ENCODE measurements at places on chromosomes 7 and 10. TPM values are rescaled to one million over a fixed set of nuclear protein-coding genes. Genes with fewer than 3 reads are reported as not detected.

DNA sequence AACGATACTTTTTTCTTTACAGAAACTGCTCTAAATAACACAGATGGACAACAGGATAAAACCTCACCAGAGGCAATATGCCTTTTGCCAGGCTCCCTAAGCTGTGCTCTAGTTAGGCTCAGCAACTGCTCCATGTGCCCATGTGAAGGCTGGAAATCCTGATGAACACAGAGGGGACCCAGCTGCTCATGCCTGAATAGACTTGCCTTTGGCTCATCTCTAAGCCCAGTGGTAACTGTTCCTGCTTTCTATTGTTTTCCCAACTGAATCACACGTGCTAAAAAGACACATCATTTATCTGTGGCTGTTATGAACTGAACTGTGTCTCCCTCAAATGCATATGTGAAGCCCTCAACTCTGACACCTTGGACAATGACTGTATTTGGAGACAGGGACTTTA lies 110.4 kb downstream of the RNF216 start:
- DNase-seq: no peak

DNA sequence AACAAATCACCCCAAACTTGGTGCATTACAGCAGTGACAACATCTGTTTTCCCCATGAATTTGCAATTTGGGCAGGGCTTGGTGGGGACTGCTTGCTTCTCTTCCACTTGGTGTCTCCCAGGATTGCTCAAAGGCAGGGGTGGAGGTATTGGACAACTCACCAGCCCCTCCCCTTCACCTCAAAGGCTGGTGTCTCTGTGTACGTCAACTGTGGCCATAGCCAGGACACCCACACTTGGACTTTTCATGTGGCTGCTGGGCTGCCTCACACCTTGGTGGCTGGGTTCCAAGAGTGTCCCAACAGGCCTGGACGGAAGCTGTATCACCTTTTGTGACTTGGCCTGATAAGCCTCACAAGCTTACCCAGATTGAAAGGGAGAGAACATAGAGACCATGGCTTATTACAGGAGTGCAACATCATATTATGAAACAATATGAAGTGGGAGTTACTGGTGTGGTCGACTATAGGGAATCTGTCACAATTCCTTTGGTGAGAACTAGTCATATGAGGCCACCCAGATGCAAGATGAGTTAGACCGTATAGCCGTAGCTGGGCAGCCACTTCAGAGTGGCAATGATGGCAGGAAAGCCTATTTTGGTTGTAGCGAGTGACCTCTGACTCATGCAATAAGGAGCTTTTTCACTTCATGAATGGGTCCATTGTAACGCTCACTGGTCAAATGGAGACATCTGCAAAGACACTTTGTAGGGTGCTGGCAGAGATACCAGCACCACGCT lies 187.6 kb upstream of the ITGB1 start:
- no peak for DNase-seq

- DNase-seq: no peak
Measured at GRCh38 chr7:151847681-151848081, 29.2 kb downstream of the PRKAG2 start.

DNA sequence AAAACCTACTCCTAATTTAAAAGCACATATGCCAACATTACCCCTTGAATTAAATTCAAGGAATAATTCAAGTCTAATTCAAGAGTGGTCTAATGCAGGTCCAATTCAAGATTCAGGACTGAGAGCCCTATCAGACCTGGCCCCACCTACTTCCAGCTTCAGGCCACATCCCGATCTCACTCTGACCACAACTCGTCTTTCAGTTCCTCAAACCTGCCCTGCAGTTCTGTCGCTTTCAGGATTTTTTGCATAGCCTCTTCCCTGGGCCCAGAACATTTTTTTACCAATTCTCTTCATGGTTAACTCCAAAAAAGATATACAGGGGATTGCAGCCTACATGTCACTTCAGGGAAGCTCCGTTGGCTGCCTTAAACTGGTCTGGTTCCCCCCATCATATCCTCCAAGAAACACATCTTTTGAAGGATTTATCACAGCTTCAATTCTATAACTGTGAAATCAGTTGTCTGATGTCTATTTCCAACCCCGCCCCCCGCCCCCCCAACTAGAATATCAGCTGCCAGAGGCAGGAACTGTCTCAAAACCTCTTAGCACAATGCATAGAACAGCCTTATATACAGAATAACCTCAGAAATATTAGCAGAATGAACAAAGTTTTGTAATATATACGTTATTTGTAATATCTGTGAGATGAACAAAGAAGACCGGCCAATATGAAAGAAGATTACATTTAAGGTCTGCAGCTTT lies 20.8 kb downstream of the CCDC6 start:
- DNase-seq: no peak

DNA sequence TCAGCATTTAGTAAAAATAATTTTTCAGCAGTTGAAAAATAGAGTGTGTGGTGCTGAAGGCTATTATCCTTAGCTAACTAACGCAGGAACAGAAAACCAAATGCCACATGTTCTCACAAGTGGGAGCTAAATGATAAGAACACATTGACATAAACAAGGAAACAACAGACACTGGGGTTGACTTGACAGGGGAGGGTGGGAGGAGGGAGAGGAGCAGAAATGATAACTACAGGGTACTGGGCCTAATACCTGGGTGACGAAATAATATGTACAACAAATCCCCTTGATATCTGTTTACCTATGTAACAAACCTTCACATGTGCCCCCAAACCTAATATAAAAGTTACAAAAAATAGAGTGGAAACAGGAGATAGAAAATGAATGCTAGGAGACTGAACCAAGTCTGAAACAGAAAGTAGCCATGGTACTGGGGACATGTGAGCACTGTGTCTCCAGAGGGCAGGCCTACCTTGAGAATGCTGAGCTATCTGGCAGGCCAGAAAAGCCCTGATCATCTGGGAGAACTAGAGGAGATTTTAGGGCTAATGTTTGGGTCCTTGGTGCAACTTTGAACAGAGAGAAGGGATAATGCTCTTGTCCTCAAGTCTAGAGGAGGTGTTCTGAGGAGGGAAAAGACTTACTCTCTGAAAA lies 4.7 kb upstream of the EFCAB10 start:
- DNase-seq: no peak

GRCh38 chr10:6595499-6595898 lies 15.4 kb upstream of the PRKCQ start:
- no peak for DNase-seq

DNA sequence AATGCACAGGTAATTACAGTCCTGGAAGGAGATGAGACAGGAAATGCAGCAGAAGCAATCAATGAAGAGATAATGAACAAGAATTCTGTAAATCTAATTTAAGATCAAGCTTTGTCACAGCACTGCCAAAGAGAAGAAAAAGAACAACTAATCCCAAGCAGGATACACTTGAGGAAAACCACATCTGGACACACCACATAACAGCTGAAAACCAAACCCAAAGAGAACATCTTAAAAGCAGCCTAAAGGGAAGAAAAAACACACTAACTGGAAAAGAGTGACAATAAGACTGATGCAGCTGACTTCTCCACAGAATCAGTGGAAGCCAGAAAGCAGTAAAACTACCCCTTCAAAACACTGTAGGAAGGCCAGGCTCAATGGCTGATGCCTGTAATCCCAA lies 10.2 kb downstream of the CYTH3 start:
- no peak for DNase-seq

DNA sequence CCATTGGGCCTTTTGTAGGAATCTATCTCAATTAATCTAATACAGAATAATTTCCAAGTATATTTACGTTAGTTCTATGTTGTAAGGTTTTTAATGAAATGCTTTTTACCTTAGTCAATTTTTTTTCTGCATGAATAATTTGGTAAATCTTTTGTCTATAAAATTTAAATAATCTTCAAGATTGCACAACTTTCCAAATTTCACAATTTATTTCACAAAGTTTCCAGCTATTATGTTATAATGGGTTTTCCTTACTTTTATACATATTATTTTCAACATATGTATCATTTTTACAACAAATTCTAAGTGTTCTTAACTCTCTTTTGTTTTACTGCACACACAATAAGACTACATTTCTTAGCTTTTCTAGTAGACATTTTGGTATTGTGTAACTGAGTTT lies 470.7 kb downstream of the ETV1 start:
- no peak for DNase-seq

- DNase-seq: no peak
Measured at GRCh38 chr7:92412745-92413144, 34.5 kb upstream of the GATAD1 start.

DNA sequence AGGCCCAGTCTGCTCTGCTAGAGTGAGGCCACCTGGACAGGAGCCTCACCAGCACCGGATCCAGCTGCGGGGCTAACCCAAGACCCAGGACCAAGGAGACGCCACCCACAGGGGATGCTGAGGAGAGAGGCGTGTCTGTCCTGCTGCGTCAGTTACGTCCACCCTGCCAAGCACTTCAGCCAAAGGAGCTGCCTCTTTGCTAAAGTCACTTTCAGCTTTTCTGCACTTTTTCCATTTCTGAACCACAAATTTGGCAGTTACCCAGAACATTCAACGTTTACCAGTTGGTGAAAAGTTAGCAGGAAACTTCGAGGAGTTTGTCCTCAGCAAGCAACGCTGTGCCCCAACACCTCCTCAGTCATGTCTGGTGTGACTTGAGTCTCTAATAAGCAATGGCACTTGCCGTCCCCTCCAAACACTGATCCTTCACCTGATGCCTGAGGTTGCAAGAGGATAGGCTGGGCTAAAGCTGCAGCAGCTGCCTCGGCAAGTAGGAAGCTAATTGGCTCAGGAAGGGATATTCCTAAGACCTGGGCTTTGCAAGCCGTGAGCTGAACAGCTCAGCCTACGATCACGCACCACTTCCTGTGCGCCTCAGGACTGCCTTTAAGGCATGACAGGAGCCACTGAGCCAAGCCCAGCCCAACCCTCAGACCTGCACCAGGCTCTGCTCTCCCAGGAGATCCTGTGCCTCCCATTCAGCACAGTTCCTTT lies 40.1 kb downstream of the KCNH2 start:
- DNase-seq: no peak

DNA sequence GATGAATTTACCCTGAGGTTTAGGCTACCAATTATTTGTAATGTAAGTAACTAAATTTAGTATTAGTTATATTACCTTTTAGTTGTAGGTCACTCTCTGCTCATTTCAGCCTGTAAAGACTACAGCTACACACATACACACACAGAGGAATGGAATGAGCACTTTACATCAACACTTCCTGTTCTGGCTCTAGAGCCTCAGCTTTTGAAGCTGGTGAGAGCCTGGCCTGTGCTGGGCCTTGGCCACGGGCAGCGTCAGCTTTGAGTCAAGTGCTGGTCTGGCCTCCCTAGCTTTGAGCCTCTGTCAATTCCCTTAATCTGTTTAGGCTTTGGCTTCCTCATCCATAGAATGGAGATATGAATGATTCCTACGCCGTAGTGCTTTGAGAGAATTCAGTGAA lies 141.7 kb downstream of the EGFR start:
- no peak for DNase-seq

DNA sequence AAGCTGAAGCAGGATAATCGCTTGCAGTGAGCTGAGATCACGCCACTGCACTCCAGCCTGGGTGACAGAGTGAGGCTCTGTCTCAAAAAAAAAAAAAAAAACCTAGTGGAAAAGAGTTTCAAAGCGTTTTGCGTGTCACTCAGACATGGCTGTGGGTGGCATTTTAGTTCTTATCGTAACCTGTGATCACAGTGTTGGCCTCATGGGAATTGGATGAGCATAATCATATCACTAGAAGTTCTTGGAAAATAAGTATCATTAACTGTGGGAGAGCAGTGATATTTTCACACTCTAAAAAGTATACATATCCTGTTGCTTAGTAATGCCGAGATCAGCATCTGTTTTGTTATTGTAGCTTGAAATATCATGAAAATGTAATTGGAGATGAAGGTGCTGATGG lies 92.6 kb downstream of the CREM start:
- DNase-seq: no peak

DNA sequence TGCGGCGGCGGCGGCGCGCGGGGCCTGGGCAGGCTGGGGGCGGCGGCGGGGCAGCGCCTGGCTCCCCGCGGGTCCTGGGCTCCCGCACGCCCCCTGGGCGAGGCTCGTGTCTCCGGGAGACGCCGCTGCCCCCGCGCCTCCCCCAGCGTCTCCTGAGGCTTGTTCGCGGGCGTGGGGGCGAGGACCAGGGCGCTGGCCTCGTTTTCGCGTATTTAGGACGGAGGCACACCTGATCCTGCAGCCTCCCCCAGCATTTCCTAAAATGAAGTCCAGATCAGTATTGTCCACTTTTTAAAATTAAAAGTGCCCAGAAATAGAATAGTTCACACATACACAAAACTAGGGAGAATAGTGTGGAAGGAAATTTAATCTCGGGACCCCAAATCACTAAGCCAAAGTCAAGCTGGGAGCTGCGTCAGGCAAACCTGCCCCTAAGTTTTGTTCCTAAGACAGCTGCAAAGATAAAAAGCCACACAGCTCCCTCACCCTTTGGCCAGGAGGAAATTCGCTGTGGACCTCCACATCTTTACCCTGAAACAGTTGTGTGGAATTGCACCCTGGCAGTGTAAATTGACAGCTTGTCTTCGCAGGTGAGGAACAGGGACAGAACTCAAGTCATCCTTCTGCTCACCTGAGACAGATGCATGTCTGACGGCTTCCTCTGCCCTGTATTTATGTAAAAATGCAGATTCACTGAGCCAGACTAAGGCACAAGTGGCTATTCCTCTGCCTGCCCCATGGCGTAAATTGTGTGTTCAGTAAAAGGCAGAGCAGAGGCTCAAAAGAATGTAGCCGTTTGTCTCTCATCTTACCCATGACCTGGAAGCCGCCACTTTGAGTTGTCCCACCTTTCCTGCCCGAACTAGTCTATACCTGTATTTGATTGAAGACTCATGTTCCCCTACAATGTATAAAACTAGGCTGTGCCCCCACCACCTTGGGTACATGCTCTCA lies 740 bp downstream of the GALNT11 start:
- no peak for DNase-seq

GRCh38 chr7:34165927-34166550 lies 260.7 kb downstream of the BMPER start:
- no peak for DNase-seq

DNA sequence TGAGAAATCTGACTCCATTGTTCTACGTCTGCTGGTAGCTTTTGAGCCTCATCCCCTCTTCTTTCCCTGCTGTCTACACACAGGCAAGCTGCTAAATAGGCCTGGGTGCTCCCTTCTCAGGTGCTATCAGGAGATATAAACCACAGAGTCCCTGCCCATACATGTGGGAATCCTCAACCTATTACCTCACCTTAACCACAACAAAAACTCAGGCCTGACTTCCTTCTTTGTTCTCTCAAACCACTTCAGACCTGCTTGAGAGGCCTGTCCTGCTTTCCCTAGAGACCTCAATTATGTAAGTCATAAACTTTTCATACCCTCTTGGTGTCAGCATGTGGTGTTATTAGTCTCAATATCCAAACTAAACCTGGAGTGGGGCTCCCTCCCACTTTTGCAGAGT lies 75.0 kb upstream of the MAGI2 start:
- DNase-seq: no peak

Gene HOXA10
- total RNA-seq: not detected

Gene CYP2C8
- not detected for total RNA-seq

Gene NPFFR1
- not detected for total RNA-seq

Gene GOLGA7B
- total RNA-seq: 3.2 TPM

Gene CAMK1D
- 24.5 TPM for total RNA-seq

Gene RBM20
- total RNA-seq: 51.7 TPM

Gene SPDYE18
- not detected for total RNA-seq

Gene CARD11
- 0.22 TPM for total RNA-seq

Gene ZNF775
- 6.2 TPM for total RNA-seq

Gene ACTR1A
- 124 TPM for total RNA-seq

Gene AKR1B15
- total RNA-seq: 0.20 TPM

All from right atrium auricular region (tissue), 2 donors.